ENCODE measurements at places on chromosomes 12 and 14.

DNA sequence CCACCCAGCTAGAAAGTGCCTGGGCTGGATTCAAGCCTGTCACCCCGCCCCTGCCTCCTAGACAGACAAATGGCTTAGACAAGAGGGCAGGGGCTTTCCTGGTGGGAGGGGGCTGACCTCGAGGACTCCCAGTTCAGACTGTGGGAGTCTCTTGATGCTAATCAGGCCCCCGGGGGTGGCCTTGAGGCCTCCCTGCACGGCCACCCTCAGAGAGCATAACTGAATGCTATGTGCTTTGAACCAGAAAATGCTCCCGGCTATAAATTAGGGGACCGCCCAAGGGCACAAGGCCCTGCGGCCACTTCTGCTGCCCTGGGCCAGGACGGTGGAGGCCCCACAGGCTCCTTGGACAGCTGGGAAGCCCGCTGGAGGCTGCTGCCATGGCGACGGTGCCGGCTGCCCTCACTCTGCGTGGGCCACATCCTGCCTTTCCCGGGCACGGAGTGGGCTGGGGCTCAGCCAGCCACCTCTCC is 111.0 kb upstream of the NCOR2 start:
- no peak for DNase-seq

DNA sequence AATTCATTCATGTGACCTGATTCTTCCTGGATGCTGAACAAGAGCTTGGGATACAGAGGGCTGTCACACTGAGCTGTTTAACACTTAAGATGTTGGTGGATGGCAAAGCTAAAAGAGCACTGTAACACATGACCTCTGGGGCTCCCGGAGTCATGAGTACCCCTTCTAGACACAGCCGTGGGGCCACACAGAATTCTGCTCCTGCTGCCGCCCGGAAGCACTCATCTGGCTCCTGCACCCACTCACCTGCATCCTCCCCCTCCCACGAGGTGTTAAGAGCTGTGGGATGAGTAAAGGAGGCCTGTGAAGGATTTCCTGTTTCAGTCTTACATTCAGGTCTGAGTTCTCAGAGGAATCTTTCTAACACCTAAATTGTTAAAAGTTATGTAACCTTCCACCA is 78.0 kb upstream of the SSTR1 start:
- DNase-seq, result no peak

DNA sequence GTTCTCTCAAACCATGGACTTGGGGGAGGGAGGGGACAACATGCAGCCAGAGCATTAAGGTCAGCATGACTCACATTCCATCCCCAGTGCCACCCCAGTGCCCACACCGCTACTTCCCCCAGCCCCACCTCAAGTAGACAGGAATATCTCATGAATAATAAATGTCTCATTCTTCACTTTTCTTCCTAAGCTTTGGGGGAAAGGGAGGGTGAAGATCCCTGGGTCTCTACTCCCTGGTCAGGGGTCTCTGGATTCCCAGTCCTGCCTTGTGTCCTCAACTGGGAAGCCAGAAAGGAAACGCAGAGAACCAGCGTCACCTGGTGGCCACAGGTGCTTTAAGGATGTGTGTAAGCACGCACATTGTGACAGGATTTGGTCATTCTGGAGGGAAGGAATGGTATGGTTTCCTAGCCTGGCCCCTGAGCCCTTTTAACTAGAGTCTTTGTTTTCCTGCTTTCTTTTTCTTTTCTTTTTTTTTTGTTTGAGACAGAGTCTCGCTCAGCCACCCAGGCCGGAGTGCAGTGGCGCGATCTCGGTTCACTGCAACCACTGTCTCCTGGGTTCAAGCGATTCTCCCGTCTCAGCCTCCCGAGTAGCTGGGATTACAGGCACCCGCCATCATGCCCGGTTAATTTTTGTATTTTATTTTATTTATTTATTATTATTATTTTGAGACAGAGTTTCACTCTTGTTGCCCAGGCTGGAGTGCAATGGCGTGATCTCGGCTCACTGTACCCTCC is 3.4 kb downstream of the GPR84 start:
- DNase-seq, result peak; percentile 60

DNA sequence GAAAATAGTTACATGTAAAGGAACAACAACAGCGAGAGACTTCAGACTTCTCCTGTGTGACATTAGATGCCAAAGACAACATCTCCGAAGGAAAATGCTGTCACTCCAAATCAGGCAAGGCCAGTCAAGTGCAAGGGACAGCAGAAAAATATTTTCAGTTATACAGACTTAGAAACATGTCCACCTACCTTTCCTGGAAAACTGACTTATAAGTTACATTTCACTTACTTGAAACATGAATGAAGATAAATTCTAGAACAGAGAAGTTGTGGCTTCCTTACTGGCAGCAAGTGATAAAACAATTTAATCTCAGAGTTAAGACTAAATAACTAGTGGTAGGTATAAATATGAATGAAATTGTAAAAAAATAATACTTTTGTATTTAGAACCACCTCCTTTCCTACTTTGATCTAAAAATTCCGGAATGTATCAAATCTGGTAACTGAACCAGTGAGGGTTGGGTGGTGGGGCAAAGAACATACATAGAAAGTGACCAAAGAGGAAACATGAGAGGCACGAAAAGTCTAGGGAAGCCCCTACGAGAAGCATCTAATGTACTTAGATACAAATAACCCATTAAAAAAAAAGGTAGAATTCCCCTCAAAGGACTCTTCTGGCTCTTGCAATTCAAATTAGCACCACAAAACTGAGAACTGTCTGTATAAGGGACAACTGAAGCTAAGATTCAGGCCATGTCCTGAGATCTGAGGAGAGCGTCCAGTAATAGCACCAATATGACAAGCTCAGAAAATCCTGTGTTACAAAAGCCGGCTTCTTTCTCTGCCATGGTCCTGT is 21.2 kb downstream of the MTHFD1 start:
- no peak for DNase-seq

GRCh38 chr12:130916241-130916911 is 37.3 kb upstream of the ADGRD1 start:
- DNase-seq, result peak; percentile 87

DNA sequence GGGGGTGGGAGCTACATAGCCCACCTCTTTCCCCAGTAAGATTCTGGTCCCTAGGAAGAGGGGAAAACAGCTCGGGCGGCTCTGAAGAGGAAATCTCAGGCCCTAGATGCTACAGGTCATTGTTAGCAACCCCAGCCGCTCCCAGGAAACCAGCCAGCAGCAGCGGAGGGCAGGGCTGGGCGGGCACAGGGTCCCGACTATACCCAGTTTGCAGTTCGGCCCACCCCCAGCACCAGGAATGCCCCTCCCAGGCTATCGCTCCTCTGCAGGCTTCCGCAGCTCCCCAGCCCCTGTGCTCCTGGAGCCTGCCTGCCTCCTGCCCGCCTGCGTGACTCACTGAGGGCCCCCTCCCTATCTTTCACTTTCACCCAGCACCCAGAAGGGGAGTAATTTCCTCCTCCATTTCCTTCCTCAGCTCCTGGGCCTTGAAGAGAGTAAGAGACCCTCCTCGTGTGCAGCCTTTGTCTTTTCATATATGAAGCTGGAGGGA is 27.2 kb upstream of the PNMA1 start:
- DNase-seq, result no peak

GRCh38 chr12:50924439-50925341 is 27.7 kb upstream of the HIGD1C start:
- DNase-seq, result peak; percentile 90

- DNase-seq, result no peak
Measured at GRCh38 chr12:61915420-61915819, 344.8 kb upstream of the USP15 start.

GRCh38 chr14:34361504-34362011 is 100.5 kb downstream of the SPTSSA start:
- DNase-seq, result no peak

DNA sequence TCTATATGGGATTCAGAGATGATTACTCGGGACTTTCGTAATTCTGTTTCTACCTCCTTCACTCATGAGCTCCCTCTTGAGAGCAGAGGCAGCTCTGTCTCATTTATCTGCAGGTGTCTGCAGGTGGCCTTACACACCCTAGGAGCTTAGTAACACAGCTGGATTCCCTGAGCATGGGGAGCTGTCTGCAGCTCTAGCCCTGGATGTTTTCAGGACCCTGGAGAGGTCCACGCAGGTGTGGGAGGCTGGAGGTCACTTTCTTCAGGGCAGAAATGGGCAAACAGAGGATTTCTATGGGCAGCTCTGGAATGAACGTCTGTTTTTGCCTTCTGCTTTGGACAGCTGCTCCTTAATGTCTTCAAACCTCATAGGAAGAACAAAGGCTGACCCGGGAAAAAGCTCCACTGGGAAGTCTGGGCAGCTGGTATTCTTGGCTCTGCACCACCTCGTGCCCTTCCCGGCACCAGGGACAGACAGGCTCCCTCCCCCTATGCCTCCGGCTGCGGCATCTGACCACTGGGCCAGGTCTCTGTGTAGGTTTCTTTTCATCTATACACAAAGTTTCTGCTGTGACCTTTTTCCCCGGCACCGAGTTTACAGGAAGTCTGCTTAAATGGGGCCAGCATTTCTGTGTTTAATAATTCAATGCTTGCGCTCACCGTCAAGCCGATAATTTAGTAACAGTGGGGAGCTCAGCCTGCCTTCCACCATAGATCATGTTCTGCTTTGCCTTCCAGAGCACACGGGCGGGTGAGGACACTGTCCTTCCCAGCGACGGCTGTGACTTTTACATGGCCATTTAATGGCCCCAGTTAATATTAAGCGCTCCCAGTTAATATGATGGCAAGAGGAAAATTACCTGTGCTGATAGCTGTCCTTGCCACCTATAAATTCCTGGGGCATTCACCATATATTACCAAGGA is 320.2 kb upstream of the SFSWAP start:
- no peak for DNase-seq

- DNase-seq, result no peak
Measured at GRCh38 chr12:50740307-50740706, 23.6 kb upstream of the ATF1 start.

DNA sequence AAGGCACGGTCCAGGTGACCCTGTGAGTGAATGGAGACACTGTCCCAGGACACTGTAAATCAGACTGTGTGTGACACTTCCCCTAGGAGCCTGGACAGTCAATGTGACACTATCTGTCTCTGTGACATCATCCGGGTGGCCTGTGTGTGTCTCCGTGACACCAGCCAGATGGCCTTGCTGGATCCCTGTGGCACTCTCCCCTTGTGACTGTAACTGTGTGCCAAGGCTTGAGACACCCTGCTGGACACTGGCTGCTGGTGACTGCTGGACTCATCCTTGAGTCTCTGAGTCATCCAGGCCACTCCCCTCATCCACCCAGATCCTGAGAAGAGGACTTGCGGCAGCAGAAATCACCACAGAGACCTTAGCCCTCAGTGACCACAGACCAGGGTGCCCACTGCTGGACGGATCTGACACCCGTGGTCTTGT is 51.6 kb downstream of the MVK start:
- no peak for DNase-seq

- peak; percentile 66 for DNase-seq
Measured at GRCh38 chr14:104687601-104688504, 1.6 kb upstream of the INF2 start.

- no peak for DNase-seq
Measured at GRCh38 chr12:118189741-118190191, 53.8 kb downstream of the PEBP1 start.

DNA sequence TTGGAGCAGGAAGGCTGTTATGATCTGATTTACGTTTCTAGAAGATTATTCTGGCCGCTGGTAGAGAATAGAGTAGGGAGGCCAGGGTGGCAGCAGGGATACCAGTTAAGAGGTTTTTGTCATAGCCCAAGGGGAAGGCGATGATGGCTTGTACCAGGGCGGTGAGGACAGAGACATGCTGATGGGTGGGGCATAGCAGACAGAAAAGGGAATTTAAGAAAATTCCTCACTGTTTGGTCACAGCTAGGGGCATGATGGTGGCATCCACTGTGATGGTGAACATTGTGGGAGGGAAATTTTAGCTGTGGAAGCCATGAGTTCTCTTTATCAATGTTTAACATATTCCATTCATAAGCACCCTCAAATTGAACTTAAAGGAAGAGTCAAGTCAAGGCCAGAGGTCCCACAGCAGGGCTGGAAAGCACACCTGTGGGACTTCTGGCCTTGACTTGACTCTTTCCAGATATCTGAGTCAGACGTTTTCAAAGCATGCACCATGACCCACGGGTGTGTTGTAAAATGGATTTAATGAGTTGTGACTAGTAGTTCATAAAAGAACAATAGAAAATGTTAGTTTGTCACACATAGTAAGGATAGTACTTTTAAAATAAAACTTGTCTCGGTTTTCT is 134.6 kb downstream of the CHST11 start:
- DNase-seq, result no peak

- DNase-seq, result no peak
Measured at GRCh38 chr14:89371585-89372511, 45.2 kb downstream of the FOXN3 start.

- no peak for DNase-seq
Measured at GRCh38 chr12:93089805-93090569, 160.9 kb upstream of the EEA1 start.

- DNase-seq, result no peak
Measured at GRCh38 chr14:103688906-103689902, 26.0 kb downstream of the XRCC3 start.

DNA sequence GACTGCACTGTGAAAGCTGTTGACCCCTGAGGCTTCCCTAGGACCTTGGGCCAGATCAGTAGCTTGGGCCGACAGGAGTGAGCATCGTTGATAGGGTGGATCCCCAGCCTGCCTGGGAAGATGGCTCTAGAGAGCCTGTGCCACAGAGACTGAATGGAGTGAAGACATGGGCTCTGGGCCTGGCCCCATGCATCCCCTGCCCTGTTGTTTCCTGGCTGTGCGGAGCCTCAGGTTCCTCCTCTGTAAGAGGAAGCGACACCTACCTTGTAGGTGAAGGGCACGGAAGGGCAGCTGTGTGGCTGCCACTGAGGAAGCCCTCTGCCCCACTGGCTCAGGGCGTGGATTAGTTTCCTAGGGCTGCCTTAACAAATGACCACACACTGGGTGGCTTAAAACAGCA is 23.9 kb downstream of the PLEKHG3 start:
- DNase-seq, result no peak

- peak; percentile 61 for DNase-seq
Measured at GRCh38 chr12:25824734-25825133, 133.7 kb upstream of the RASSF8 start.

- no peak for DNase-seq
Measured at GRCh38 chr12:6724409-6724797, 557 bp downstream of the COPS7A start.

GRCh38 chr14:89572596-89573398 is 155.8 kb upstream of the FOXN3 start:
- peak; percentile 16 for DNase-seq

DNA sequence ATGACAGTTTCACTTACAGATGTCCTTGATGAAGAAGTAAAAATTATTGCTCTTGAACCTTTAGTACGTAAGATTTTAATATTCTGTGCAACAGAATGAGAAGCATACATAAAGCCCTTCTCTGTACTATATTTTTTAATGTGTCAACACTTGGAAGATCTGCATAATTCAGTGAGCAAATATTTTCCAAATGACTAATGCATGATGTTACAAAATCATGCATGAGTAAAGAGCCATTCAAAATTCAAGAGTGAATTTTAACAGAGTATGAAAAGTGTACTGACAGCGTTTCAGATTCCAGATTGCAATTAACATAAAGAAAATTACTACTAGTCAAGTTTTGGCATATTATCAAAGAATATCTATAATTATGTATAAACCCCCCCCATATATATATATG is 101.4 kb upstream of the BBS10 start:
- no peak for DNase-seq

Measured in NCI-H1105 treated with DMSO at 0.1 percent for 48 hours (cell line).